CD4-positive, alpha-beta T cell (primary cell): ENCODE measurements at places on chromosomes 6 and 20.

DNA sequence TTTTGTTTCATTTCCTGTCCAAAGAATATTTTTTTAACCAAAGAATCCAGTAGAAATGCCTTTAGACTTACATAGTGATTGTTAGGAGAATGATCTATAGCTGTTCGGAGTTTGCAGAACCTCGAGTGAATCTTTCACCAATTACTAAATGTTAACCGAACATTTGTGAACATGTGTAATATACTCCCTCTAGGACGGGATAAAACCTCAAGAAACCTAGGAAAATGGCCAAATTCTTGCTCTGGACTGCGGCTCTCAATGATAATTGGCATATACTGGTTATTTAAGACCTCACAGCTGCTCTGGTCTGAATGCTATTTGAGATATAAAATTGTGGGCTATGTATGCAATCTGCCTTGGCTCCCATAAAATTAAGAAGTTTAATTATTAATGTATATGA lies 137.1 kb downstream of the PACRG start:
- no peak for DNase-seq

GRCh38 chr6:137560184-137560563 lies 66.0 kb upstream of the OLIG3 start:
- no peak for DNase-seq

DNA sequence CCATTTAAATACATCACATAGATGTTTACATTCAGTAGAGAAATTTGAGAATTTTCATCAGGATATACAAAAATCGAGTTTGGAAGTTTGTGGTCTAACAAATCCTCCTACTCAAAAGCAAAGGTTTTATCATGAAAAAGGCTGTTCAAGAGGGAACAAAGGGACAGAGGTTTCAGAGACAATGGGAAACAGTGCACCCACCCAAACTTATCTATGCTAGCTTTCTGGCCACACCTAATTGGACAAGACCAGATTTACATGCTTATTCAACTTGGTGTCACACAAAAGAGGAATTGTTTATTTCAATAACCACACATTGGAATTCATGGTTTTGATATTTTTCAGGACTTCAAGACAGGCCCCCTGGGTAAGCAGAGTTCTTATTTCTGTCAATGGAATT lies 28.4 kb upstream of the RSPO3 start:
- DNase-seq: no peak

DNA sequence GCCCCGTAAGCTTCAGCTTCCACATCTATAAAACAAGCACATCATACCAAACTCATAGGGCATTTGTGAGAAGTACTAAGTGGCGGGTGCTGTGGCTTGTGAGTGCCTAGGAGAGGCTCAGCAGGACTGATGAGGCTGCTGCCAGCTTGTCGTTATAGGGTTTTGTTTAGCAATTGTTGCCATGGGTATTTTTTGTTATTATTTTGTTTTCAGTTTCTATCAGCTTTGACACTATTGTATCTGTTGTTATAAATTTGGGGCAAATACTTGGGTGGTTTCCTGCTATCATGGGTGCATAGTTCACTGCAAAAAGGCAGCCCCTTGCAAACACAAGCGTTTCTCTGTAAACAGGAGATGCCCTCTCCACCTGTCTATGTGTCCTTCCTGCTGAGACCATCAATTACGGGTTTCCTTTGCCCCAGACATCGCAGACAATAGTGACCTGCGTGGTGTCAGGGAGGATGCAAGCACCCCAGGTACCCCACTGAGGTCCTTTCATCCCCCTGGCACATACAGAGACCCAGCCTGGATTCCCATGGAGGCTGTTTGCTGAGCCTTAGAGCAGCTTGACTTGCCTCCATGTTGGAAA lies 3.1 kb upstream of the CCDC167 start:
- peak; percentile 48 for DNase-seq
